ENCODE measurements at places on chromosomes 12 and 14.

- DNase-seq, result no peak
Measured at GRCh38 chr12:32284561-32284960, 114.8 kb upstream of the FGD4 start.

DNA sequence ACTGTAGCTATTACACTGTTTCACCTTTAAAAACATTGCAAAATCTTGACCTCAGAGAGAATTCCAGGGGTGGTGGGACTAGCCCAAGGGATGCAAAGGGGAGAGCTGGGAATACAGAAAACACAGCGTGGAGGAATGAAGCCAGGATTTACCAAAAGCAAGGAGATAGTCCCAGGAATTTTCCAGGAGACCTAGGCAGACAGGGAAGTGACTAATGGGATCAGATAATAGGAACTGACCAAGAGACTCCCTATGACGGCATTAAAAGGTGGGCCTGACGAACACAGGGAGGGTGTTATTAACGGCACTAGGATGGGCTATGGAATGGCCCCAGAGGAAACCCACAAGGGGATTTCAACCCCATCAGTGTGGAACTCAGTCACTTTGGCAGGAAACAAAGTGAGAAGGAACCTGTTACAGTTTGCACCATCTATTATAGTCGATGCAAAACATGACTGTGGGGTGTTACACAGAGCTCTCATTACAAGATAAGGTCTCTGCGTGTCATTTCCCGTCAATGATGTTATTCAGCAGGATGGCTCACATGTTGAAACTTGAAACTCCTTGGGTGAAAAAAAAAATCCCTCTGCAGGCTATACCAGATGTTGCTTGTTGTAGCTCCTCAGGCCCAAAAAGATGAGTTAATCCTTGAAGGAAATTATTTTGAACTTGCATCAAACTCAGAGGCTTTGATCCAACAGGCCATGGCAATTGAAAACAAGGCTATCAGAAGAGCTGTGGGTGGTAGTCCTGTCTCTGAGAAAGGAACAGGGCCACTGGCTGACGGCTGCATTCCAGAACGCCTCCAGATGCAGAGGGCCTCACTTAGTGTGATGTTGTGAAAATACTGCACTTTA, 58.7 kb downstream of the DRAM1 start:
- DNase-seq, result no peak

- no peak for DNase-seq
Measured at GRCh38 chr14:102923925-102924486, 1.5 kb downstream of the AMN start.

- no peak for DNase-seq
Measured at GRCh38 chr12:123077298-123078119, 73.4 kb downstream of the PITPNM2 start.

DNA sequence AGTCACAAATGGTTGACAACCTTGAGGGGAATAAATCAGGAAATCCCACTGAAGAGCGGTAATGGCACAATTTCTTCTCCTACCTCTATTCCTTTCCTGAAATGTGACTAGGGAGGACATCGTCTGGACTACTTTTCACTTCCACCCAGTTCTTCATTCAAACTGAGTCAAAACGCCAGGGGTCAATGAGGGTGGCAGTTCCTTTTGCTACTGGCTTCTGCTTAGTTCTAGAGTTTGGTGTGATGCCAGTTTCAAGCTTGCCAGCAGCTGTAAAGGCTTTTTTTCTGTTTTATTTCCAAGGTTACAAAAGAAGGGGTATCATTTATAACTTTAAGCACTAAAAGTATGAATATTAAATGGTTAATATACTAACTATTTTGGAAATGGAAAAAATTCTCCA, 286.5 kb downstream of the SOX5 start:
- DNase-seq, result peak; percentile 11

GRCh38 chr12:97308576-97309198, 153.9 kb upstream of the RMST start:
- peak; percentile 62 for DNase-seq

- no peak for DNase-seq
Measured at GRCh38 chr12:128594521-128594920, 229.2 kb downstream of the SLC15A4 start.

GRCh38 chr12:126084480-126084879, 1019.2 kb downstream of the AACS start:
- no peak for DNase-seq

DNA sequence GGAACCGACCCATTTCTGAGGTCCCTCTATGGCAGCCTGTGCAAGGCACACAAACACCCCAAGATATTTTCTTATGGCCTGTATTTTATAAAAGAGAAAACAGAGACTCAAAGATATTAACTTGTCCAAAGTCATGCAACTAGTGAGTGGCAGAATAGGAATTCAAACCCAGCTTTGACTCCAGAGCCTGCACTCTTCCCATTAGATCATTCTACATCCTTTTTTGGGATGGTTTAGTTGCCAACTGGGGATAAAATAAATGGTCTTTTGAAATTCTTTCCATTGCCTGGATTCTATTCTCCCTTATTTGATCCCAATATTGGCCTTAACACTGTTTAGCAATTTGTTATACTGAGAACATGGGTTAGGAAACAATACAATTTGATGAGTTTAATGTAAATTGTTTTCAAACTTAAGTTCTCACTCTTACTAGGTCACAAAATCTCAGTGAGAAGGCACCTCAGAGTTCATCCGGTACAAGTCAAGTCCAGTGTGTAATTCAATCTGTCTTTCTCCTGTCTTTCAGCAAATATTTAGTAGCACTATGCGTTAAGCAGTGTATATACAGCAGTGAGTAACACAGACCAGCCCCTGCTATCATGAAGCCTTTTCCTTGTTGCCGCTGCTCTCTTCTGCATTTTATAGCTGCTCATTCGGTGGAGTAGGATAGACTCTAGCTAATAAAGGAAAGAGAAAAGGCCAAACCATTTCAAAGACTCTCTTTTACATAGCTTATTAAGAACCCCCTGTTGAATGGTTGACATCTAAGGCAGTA, 162.1 kb upstream of the IFNG-AS1 start:
- no peak for DNase-seq

GRCh38 chr12:11741434-11742092, 92.1 kb downstream of the ETV6 start:
- no peak for DNase-seq

GRCh38 chr14:101814934-101815333, 53.4 kb downstream of the PPP2R5C start:
- no peak for DNase-seq

GRCh38 chr12:5247144-5247543, 184.8 kb upstream of the NTF3 start:
- no peak for DNase-seq

- no peak for DNase-seq
Measured at GRCh38 chr12:104351057-104351983, 47.8 kb downstream of the EID3 start.

DNA sequence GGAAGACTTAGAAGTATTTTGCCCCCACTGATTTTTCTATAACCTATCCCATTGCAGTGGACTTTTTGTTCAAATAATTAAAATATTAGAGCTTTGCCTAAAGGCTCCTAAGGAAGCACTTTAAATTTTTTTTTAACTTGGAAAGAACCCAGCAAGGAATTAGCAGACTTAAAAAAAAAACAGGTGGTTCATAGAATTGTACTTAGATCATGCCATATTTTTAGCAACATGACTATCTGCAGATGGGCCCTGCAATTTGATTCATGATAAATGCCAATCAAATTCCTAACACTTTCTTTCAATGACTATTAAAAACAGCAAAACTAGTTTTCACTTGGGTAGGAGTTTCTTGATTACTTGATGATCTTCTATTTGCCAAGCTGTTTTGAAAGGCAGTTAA, 11.5 kb downstream of the ADAMTS20 start:
- no peak for DNase-seq

GRCh38 chr12:94980577-94980976, 22.9 kb downstream of the NDUFA12 start:
- peak; percentile 13 for DNase-seq

DNA sequence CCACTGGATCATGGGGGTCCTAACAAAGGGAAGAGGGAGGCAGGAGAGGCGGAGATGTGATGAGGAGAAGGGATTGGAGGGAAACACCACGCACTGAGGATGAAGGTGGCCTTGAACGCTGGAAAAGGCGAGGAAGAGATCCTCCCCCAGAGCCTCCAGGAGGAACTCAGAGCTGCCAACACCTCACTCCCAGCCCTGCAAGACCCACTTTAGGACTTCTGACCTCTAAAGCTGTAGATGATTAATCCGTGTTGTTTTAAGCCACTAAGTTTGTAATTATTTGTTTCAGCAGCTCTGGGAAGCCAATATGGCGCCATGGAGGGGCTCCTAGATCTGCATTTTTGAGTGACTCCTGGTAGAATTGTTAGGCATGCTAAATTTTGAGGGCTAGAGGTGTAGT, 74.6 kb upstream of the CEP83 start:
- no peak for DNase-seq

GRCh38 chr12:63888908-63889635, 44.6 kb downstream of the SRGAP1 start:
- no peak for DNase-seq

DNA sequence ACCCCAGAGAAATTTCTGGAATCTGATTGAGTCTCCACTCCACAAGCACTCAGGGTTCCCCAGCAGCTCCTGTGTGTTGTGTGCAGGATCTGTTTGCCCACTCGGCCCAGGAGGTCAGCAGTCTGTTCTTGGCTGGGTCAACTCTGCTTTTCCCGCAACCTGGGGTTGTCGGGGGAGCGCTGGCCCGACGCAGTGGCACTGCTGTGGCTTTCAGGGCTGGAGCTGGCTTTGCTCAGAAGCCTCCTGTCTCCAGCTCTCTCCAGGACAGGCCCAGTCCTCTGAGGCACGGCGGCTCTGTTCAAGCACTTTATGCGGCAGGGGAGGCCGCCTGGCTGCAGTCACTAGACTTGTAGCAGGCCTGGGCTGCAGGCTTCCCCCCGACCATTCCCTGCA, 23.7 kb downstream of the P2RX4 start:
- DNase-seq, result no peak

DNA sequence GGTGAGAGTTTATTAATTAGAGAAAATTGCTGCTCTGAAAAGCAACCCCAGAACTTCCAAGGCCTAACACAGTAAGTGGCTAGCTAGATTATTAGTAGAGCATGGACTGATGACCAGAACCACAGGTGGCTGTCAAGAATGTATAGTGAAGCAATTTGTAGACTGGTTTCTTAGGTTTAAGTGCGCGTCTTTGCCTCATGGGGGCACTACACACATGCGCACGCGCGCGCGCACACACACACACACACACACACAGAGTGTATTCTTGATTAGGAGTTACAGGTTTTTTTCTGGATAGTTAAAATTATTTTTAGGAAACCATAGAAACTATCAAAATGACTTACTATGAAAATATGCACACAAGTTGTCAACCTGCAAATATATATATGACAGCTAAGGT, 66.5 kb downstream of the BHLHE41 start:
- DNase-seq, result no peak

DNA sequence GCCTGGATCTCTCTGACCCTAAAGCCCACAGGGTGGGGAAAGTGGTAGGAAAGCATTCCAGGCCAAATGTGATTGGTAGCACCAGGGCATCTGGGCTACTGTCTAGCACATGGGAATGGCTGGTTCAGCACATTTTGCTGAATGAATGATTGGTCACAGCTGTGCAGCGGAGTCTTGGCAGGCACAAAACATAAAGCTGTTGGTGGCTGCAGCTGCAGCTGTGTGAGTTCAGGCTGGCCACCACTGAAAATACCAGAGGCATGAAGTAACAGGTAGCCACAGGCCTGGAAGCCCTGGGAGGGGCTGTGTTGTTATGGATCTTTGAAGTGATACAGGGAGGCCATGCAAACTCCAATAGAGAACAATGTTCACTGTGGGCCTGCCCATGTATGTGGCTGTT, 72.7 kb downstream of the MYRFL start:
- DNase-seq, result no peak

DNA sequence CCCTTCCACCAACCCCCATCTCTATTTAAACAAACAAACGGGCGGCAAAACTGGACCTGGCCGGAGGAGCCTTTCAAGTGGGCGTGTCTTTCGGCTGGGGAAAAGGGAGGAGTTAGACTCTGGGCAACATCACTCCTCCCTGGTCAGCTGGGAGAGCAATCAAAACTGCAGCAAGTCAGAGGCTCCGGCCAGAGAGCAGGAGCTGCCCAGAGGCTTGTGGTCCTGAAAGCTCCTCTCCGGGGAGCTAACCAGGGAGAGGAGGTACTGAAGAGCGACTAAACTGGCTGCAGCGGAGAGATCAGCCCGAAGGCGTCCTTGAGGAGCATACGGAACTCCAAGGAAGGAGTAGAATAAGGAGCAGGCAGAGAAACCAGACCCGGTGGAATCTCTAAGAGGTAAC, at the start of gene NEUROD4:
NEUROD4 (plus strand) TSS at position 191 of the 400 bp plus-strand sequence. CDS start 6,466 bp downstream, outside the sequence.
- no peak for DNase-seq

DNA sequence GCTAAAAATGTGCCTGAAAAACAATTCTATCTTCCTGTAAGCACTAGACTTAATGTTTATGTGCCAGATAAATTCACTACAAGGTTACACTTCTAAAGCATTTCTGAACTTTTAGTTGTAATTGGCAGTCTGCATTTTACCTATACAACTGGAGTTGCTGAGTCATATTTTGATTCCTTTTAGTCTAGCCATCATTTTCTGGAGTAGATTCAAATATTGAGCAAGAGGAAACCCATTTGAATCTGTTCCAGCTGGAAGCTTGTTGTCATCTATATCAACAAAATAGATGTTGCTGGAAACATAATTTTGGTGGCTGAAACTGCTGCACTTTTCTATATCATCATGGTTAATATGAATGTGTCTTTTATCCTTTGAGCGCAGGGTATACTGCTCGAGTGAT, 122.2 kb upstream of the CCDC175 start:
- no peak for DNase-seq

- no peak for DNase-seq
Measured at GRCh38 chr14:26138764-26139445, 458.9 kb downstream of the NOVA1 start.

DNA sequence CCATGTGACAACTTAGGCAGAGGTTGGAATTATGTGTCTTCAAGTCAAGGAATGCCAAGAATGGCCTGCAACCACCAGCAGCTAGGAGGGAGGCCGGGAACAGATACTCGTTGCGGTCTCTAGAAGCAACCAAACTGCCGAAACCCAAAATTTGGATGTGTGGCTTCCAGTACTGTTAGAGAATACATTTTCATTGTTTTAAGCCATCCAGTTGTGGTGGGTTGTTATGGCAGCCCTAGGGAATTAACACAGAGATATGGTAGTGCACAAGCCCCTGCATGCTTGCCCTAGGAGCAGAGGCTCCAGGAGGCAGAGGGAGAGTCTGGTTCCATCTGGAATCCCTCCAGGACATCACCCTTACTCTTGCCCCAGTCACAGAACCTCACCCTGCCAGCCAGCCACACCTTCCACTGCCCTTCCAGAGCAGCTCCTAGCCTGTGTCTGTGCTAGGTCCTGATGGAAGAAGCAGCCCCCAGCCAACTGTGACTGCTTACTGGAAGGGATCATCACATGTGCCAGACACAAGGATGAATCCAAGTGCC, 19.5 kb downstream of the PITPNM2 start:
- DNase-seq, result no peak

GRCh38 chr12:6559500-6559899, 3.7 kb upstream of the IFFO1 start:
- no peak for DNase-seq

DNA sequence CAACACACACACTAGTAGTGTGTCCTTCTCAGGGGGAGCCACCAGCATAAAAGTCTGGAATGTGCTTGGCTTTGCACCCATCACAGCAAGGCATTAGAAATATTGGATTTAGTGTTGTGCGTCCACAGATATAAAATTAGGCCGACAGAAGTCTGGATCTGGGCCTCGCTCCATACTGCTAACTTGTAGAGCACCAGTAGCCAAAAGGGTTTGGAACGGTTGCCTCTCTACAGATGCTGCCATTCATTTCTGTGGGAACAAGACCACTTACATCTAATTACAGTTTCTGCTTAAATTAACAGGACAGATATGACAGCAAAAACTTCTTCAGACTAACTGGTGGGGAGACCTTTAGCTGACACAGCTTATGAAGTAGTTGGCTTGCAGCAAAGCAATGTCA, 94.2 kb downstream of the EXOC5 start:
- DNase-seq, result no peak

All from NCI-H2081 (cell line).